ENCODE measurements at places on chromosomes 5 and 9. TPM values are rescaled to one million over a fixed set of nuclear protein-coding genes. Genes with fewer than 3 reads are reported as not detected.

DNA sequence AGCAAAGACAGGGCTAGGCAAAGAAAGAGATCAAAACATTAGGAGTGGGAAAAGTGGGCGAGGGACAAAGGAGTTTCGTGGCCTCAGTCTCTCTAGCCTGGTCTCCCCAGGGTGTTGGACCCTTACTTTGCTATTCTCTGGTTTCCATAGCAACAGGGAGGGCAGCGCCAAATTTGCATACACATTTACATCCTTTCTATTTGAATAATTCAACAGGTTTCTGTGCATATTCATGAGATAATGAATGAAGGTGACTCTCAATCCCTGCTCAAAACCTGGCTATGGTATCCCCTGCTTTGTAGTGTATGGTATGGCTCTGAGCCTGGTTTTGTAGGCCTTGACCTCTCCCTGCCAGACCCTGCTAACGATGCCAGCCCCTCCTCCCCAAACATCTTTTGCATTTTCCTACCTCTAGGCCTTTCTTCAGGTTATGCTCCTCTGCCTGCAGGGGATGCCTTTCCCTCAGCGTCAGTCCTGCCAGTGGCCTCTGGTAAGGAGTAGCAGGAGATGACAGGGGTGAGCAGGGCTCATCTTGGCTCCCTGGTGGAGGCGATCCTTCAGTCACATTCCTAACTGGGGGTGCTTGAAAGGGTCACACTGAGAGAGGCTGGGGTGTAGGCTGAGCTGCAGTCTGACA is 9.8 kb downstream of the RPP25L start:
- no peak for DNase-seq

GRCh38 chr5:123094919-123095797 is 6.1 kb downstream of the PRDM6 start:
- DNase-seq, result no peak

GRCh38 chr9:128185979-128186965 is 5.1 kb downstream of the CIZ1 start:
- DNase-seq, result no peak

DNA sequence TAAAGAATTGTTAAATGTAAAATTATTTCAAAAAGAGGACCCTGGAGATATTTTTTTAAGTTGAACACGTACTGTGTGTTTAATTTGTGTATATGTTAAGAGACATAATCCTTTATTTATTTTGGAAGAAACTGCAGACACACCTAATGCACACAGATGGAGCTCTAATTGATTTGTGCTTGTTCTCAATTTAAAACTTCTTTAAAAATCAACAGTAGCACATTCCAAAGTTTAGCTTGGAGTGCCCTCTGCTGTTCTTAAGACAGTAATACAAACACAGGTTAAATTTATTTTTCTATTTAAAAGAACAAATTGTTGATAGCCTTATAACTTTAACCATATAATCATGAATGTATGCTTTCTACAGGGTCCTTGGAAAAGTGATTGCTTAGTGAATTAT is 277.6 kb upstream of the ADAMTS16 start:
- peak; percentile 69 for DNase-seq

DNA sequence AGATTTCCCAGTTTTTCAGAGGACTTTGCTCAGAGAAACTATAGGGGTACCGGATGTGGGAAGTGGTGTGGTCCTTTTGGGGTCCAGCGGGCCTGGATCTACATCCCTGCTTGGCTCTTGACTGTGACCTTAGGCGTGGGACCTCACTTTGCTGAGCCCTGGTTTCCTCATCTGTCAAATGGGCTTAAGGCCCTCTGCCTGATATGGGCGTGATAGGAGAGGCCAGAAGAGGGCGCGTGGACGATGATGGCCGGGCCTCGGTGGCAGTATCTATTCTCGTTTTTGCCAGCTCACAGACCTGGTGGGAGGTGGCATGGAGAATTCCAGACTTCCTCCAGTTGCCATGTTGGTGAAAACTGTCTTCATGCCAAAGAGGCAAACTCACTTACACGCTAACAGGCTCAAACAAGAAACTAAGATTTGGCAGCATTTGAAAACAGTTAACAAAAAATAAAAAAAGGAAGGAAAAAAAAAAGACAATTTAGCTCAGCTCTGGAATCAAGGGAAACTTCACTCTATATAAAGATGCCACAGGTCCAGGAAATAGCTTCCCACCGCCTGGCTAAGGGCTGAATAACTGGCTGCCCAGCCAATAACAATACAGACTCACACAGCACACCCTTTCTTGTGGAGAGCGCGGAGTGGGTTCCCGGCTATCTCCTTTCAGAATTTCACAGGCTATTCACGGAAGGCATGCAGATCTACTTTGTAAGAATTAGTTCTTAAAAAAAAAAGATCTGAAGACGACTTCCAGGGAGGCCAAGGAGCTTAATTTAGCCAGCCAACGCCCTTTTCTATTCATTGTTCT is 1.7 kb downstream of the SH3PXD2B start:
- peak; percentile 19 for DNase-seq

- no peak for DNase-seq
These were observed 27.0 kb upstream of the FRRS1L start for GRCh38 chr9:109193974-109194556.

DNA sequence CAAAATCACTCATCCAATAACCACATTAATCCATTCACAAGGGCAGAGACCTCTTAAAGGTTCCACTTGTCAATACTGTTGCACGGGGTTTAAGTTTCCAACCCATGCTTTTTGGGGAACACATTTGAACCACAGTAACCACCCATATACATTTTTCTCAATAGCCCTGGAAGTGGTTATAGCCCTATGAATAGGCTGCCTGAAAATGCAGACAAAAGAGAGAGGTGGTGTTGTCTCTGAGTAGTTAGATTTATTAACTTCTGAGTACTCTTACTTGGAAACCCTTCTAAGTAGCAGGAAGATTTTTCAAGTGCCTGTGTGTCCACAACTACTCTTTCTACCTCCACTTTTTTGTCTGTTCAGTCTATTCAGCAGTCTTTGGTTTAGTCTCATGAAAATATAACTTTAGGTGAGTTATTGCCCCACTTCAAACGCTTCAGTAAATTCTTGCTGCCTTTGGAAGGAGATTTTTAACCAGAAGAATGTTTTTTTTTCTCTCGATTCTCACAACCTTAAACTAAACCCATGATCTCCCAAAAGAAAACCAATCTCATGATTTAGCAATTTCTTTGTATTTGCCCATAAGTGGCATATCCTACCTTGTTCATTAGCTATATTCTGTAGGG is 42.6 kb downstream of the ARHGEF28 start:
- peak; percentile 86 for DNase-seq

DNA sequence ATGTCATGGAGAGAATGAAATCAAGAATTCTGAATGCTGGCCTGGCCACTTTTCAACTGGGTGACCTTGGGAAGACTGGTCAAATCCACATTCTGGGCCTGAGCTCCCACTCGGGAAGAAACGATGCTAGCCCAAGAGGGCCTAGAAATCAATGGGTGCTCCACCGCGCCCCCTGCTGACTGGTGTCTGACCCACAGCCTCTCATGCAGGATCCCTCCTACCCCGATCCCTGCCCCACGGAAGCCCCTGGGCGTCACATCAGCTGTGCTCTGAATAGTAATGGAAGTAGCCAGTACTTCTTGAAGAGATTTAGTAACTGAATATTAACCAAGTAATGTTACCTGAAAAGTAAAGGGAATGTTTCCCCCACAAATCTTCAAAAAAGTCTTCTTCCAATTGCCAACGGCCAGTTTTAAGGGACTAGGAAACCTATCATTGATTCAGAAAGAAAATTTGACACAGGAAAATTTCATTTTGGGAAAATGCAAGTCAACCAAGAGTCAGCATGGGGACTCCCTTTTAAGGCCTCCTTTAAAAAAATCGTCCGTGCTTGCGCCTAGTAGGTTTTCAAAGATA is 43.9 kb downstream of the CRB2 start:
- no peak for DNase-seq

DNA sequence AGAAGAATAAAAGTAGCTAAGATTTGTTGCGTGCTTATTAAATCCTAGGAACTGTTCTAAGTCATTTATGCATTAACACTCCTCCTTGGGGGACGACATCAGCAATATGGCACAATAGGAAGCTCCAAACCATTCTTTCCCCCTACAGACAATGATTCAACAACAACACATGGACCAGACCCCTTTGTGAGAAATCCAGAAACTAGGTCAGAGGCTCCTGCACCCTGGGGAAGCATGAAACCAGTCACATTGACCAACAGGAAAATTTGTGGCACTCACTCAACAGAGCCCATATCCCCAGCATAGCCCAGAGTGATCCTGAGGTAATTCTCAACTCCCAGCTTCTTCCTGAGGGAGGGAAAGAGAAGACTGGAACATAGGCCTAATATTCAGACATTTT is 294.4 kb downstream of the HINT1 start:
- no peak for DNase-seq

DNA sequence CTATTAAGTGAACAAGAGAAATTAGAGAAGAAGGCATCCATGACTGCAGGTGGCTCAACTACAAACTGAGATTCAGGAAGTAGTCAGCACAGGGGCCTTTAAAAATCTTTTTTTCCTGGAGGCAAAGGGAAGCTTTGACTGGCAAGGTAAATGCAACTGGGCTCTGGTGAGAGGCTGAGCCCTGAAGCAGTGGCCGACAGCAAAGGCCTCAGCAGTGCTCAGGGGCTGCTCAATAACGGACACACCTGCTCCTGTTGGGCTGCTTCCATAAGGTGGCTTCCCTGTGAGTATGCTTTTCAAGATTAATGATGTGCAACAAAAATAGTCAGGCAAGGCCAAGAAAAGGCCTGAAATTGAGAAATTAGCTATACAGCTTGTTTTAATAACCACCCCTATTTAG is 134.2 kb upstream of the RGMB start:
- DNase-seq, result no peak

DNA sequence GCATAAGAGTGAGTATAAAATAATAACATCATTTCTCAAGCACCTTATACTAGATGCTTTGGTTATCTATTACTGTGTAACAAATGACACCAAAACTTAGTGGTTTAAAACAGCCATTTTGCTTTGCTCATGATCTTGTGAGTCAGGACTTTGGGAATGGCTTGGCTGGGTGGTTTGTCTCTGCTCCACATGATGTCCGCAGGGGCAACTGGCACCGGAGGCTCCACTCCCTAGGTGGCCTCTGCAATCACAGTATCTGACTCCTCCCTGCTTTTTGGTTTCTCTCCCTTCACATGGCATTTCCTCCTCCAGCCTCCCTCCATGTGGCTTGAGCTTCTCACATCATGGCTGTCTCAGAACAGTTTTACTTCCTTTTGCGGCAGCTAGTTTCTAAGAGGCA is 259.5 kb downstream of the GAS1 start:
- no peak for DNase-seq

- no peak for DNase-seq
These were observed 64.1 kb upstream of the RAD23B start for GRCh38 chr9:107218829-107219485.

DNA sequence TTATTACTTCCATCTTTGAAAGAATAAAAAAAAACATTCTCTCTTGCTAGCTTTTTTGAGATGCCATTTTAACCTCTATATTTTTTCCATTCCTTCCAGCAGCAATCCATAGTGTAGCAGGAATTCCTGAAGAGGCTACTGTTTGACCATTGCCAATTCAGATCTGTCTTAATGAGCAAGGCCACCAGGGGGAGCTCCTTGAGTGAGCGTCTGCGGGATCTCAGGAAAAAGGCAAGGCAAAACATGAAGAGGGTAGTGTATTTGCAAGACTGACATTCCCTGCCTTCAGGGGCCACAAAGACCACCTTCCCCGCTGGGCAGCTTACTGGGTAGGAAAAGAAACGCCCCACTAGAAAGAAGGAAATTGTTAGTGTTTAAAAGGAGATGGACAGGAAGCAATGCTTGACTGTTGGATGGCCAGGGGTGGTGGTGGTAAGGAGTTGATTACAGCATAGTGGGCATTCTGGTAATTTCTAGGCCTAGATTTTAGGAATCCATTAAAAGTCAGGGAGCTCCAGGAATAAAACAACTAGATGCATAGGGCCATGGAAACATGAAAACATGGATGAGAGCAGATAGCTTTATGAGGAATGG is 206.6 kb upstream of the HAPLN1 start:
- DNase-seq, result peak; percentile 27

- DNase-seq, result peak; percentile 40
These were observed at the start of gene N4BP3 for GRCh38 chr5:178113141-178113787. N4BP3 (plus strand) TSS chr5:178113532; CDS start chr5:178119584, 6,052 bp downstream.

DNA sequence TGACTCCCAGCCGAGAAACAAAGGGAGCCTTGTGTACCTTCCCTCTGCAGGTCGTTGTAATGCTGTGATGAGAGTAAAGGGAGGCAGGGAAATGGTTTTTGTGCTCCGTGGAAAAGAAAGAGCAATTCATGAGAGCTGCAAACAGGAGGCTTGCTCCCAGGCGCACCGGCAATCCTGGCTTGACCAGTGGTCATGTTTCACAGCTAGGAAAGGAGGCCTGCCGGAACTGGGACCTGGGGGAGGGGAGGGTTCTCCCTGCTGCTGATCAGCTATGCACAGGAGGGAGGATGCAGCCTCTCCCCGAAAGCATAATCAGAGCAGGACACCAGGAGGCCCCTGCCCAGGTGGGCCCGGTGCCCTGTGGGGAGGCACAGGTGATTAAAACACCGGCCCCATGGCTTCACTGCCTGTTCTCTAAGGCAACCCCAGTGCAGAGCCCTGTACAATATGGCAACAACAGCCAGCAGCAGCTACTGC is 131.3 kb downstream of the ZDHHC21 start:
- DNase-seq, result no peak

EFNA5 gene
- 107 TPM for total RNA-seq

IL3 gene
- not detected for total RNA-seq

SLC9A3 gene
- total RNA-seq, result 0.35 TPM

RNF183 gene
- 0.80 TPM for total RNA-seq

PCDHB5 gene
- 0.35 TPM for total RNA-seq

LRRC70 gene
- total RNA-seq, result 1.7 TPM

C1QTNF2 gene
- not detected for total RNA-seq

MEIKIN gene
- total RNA-seq, result not detected

FIBCD1 gene
- total RNA-seq, result 0.52 TPM

STPG3 gene
- not detected for total RNA-seq
